ENCODE measurements at places on chromosomes 2 and 18.

DNA sequence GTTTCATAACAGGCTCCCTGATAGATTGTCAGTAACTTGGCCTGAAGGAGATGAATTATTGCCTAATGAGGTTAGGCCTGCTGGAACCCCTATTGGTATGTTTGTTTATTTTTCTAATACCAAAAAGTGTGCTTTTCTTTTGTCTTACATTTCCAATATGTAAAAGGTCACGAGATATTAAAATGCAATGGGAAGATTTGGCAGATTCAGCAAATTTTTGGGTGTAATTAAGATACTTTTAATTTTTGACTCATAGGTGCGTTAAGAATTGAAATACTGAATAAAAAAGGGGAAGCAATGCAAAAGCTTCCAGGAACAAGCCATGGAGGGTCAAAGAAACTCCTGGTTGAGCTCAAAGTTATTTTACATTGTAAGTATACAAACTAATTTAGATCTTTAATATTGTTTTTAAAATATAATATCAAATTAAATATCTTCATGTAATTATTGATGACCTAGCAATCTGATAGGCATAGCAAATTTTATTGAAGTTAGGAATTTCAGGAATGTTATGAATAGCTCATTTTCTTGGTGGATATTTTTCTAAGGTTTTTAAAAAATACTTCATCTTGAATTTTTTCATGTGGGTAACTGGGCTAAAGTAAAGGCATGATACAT is 52.1 kb downstream of the SMCHD1 start:
- DNase-seq = no peak

- no peak for DNase-seq
These were observed 173.3 kb upstream of the NT5C1B start for GRCh38 chr2:18762667-18763066.

GRCh38 chr2:210167227-210167626 is 4.0 kb downstream of the KANSL1L start:
- DNase-seq = no peak

- no peak for DNase-seq
These were observed 7.3 kb upstream of the CETN1 start for GRCh38 chr18:572831-573289.

DNA sequence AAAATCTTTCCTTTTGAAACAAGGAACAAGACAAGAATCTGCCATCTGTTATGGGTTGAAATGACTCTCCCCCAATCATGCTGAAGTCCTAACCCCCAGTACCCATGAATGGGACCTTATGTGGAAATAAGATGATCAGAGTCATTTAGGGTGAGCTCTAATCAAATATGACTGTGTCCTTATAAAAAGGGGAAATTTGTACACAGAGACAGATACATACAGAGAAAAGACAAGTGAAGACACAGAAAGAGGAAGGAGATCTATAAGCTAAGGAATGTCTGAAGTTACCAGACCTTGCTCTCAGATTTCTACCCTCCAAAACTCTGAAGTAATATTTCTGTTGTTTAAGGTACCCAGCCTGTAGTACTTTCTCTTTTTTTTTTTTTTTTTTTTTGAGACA is 15.7 kb downstream of the TGFBRAP1 start:
- DNase-seq = no peak

DNA sequence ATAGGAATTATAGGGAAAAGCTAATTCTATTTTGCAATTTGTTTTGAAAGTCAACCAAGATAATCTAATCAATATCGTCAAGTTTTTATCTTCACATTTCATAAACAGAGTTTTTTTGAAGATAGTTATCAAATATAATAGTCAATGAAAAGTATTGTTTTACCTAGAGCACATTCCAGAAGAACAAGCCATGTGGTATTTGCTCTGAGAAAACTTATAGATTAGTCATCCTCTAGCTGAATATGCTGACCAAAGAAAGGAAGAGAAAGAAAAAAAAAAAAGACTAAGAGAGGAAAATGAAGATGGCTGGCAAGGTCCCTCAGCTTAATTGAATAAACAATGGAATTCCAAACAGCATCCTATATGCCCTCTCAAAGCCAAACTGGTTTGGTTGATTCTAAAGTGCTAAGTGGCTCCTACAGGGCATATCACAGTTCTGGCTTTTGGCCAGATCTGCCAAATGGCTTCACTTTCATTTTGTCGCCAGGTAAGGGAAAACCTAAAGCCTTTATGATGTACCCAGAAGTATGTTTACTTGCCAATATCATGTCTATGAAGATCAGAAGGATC is 132.6 kb downstream of the VWC2L start:
- DNase-seq = no peak

DNA sequence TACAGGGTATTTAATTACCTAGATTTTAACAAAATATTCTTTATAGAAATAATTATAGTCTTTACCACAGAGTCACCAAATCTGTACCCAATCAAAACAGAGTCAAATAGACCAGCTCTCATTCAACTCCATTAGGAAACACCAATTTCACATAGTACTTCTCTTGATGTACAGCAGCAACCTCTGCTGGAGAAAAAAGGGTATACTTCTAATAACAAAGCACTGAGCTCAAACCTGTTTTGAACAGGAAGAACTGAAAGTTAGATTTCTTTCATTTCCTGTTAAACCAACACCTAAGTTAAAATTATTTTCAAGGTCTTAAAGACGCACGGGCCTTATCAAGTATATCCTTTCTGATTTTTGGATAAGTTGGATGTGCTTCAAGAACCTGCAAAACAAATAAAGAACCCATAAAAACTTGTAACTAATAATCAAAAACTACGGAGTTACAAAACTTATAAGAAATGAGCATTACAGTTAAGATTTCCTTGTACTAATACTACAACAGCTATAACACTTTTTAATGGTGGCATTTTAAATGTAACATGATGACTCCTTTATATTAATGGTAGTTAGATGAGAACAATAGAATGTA is 79.0 kb downstream of the TTC21B start:
- peak; percentile 12 for DNase-seq

All from KG1 (cell line).